ENCODE measurements at places on chromosomes 1 and 21.
A peak's percentile ranks its signal among the peaks of the same experiment; 100 is the strongest.

DNA sequence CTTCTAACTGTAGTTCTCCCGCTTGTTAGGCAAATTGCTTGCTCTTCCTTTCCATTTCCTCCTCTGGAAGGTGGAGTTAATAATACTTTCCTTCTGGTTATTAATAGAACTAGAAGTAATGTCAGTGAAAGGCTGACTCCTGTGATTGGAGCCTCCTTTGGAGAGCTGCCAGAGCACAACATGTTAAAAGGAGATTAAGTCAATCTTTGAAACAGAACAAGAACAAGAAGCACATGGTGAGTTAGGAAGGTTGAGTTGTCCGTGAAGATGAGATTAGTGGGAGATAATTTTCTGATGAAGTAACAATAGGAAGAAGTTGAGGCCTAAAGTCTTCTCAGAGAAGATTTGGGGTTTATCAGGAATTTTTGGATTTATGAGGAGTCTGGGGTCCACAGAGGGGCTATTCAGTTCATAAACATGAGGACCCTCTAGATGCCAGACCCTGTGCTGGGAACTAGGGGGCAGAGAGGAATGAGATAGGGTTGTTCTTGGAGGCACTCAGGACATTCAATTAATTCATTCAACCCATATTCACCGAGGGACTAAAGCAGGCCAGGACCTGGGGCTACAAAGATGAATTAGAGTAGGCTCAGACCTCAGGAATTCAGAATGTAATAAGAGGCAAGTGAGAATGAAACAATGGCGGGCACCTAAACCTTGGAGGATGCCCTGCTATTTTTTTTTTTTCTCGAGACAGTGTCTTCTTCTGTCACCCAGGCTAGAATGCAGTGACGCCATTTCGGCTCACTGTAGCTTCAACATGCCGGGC, 40.7 kb upstream of the DHCR24 start:
- no peak for DNase-seq

GRCh38 chr21:35259457-35259856, 210.4 kb upstream of the RUNX1 start:
- no peak for DNase-seq

DNA sequence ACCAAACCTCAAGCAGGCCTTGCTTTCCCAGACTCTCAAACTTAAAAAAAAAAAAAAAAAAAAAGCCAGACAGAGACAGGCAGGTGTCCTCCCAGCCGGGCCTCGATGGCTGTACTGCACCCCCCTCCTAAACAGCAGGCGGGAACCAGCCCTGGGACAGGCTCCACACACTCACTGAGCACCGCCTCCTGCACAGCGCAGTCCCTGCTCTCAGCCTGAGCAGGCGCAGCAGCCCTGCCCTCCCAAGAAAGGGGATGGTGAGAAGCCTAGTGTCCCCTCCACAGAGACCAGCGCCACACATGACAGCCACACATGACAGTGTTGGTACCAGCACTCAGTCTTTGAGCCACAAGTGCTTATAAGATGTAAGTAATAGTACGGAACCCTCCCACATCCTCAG, 11.9 kb downstream of the MX2 start:
- no peak for DNase-seq

- DNase-seq, result no peak
These were observed 55.4 kb downstream of the LAMC2 start for GRCh38 chr1:183241471-183241870.

GRCh38 chr1:230455291-230455690, 29.2 kb upstream of the PGBD5 start:
- no peak for DNase-seq

DNA sequence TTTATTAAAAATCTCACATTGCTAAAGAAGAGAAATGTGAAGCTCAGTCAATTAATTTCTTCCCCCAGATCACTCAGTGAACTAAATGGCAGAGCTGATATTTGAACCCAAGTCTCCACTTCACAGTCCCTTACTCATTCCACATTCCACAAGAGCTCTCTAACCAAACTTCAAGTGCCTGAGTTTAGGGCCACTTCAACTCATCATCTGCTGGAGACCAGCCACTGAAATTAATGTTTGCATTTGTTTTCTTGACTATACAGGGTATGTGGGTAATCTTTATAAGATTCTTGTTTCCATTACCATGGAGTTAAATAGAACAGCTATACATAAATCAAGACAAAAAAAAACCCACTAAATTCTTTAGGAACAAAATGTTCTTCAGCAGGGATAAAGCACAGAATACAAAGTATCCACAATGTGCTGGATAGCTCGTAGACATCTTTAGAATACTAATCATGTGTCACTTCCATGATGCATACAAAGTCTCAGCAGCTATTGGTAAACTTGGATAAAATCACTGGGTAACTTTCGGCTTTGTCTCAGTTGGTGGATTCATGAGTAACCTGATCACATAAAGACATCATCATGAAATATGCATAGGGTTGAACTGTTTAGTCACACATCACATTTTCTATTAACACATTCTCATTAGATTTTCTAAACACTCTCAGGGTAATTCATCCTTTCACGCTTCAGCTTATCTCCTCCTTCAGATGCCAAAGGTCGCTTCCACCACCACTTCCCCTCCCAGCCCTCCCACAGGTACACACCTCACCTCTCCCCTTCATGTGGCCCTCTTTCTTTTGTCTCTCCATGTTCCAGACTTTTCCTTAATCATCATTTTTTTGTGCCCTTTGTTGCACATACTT, 89.8 kb downstream of the LRRC53 start:
- no peak for DNase-seq

- no peak for DNase-seq
These were observed 146.3 kb upstream of the DUSP10 start for GRCh38 chr1:221888218-221888617.

- no peak for DNase-seq
These were observed 10.1 kb upstream of the SLC25A33 start for GRCh38 chr1:9529190-9529589.

DNA sequence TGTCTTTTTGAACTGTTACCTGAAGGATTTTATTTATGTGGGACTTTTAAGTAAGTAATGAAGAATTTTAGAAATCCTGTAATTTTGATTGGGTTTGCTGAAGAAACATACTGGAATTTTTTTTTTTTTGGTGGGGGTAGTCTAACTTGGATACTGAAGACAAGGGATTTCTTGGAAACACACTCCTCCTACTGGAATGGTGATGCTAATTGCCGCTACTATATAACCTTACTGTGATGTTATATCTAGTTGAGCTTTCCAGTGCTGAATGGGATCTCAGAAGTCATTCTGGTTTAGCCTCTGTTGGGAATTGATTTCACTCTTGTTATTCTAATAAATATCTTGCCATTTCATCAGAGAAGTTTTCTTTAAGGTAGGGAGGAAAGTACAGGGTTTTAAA, 8.4 kb downstream of the PPP2R5A start:
- no peak for DNase-seq

GRCh38 chr1:84344286-84344685, 42.8 kb downstream of the SAMD13 start:
- no peak for DNase-seq

- no peak for DNase-seq
These were observed 12.6 kb downstream of the COL6A1 start for GRCh38 chr21:45994086-45994661.

- no peak for DNase-seq
These were observed 177.0 kb downstream of the CLIC6 start for GRCh38 chr21:34845521-34846451.

GRCh38 chr1:26890467-26890796, 349 bp upstream of the GPN2 start:
- no peak for DNase-seq

DNA sequence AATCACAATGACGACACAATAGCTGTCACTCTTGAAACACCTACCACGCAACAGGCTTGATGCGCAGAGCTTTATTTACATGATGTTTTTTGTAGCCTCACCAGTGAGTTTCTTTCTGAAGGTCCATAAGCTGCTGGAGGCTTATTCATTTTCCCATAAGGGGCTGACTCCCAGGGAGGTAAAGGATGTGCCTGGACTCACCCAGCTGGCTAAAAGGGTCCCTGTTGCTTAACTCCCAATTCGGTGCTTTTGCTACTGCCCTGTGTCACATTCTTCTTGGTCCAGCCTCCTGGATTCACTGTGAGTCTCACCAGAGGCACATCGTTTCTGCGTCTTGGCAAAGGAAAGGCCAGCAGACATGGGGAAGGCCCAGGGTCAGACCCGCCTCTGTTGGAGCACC, 44.6 kb upstream of the OLIG2 start:
- no peak for DNase-seq

DNA sequence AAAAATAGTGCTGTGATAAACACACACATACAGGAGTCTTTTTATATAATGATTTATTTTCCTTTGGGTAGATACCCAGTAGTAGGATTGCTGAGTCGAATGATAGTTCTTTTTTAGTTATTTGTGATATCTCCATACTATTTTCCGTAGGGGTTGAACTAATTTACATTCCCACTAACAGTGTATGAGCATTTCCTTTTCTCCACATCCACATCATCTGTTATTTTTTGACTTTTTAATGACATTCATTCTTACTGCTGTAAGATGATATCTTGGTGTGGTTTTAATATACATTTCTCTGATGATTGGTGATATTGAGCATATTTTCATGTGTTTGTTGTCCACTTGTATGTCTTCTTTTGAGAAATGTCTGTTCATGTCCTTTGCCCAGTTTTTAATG, 78.3 kb downstream of the NIBAN1 start:
- no peak for DNase-seq

DNA sequence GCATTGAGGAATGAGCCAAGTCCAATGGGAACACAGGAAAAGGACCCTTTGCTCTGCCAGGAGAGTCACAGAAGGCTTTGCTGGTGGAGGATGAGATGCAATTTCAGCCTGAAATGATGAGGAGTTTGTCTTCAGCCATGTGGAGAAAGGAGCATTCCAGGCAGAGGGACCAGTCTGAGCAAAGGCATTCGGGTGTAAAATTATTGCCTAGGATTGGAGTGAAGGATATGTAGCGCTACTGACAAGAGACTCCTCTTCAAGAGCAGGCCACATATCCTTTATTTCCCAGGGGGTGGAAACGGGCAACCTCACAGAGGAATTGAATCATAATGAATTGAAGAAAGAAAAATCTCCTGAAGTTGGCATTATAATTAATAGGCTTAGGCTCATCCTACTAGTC, 1.1 kb upstream of the CSF1 start:
- no peak for DNase-seq

- no peak for DNase-seq
These were observed 68.3 kb downstream of the PRRX1 start for GRCh38 chr1:170732252-170732588.

DNA sequence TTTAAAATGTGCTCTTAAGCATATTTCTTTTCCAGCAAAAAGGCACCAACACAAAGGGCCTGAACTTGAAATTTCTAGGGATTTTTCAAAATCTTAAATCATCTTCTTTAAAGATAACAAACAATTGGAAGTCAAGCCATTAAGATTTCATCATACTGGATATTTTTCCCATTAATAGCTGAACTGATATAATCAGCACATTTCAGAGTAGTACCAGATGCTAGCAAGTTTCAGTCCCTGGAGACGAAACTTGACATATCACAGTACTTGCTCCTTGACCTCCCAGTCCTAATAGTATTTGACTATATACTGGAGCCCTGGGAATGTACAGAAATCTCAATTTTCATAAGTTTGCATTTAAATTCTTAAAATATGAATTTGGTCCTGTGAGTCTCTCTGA, 10.2 kb upstream of the CDC7 start:
- no peak for DNase-seq

- no peak for DNase-seq
These were observed 9.1 kb downstream of the IBA57 start for GRCh38 chr1:228174482-228175315.

DNA sequence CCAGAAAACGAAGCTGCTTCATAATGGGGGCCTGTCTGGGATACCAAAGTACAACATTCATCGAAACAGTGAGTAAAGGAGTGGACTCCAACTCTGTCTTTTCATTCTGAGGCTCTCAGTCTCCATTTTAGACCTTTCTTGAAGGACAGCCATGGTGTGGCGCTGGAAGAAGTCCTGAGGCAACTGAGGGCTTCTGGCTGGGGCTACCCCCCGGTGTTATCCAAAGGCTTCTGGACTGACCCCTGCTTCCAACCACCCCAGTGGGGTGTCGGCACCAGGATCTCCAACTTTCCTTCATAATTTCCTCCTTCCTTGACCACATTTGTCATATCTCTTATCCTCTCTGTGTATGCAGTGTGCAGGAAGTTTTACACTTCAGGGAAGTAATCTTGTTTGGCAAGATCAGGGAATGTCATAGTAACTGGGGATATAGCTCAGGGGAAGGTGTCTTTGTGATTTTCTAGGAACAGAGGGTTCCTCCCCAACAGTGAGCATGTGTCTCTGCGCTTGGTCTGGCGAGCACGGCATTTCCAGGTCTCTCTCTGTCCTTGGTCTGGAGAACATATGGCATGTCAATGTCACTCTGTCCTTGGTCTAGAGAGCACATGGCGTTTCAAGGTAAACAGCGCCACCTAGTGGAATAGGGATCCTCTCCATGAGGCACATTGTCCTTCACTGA, 19.4 kb upstream of the BSDC1 start:
- peak; percentile 76 for DNase-seq

- no peak for DNase-seq
These were observed 307.9 kb downstream of the HLX start for GRCh38 chr1:221187174-221187573.

- no peak for DNase-seq
These were observed 9.6 kb upstream of the ACTL8 start for GRCh38 chr1:17745479-17745955.

- no peak for DNase-seq
These were observed 62.6 kb upstream of the FAM20B start for GRCh38 chr1:178962853-178963711.

GRCh38 chr1:2378956-2379732, 12.2 kb downstream of the MORN1 start:
- no peak for DNase-seq

DNA sequence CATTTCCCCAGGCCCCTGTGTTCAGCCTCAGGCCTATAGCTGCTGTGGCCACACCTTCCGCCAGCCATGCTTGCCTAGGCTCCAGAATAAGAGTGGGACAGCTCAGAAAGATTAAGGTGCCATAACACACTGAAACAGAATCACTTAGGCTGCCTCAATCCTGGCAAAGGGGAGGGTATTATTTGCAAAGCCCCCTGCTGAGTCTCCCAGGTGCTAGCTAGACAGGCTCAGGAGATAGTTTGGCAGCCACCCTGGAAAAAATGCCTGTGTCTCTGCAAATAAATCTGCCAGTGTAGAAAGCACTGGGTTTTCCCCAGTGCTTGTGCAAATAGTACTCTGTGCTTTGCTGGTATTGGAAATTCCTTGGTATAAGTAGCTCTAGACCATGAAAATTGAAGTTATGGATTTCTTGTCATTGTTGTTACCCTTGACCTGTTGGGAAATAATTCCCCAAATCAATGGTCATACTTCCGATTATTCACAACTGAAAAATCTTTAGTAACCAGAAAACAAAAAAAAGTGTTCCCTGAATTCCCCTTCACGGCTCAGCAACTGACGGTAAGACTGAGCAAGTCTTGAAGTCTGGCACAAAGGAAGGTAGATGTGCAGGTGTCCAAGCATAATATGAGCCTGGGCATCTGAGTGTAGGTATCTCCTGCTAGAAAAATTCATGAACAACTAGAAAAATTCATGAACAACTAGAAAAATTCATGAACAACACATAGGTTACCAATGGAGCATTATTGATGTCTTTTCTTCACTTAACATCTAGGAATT, 56.9 kb downstream of the PROX1 start:
- DNase-seq, result no peak

GRCh38 chr1:226119169-226119568, 56.7 kb downstream of the H3-3A start:
- DNase-seq, result no peak
